NCI-H524 treated with DMSO at 0.1 percent for 48 hours (cell line): ENCODE measurements at places on chromosomes 11 and 22.

DNA sequence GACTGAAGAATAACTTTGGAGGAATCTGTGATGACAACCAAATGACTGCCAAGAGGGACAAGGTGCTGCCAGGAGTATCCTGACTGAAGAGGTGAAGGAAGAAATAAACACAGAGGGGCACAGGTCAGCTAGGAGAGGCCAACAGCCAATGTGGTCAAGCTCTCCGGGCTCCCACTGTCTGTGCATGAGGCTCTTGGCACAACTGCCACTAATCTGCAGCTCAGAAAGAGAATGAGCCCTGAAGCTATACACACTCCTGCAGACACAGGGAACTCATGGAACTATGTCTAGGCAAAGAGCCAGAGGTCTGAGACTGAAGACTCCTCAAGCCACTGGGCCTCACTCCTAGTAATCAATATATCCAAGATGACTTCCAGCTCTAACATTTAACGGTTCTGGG is 7.0 kb downstream of the THRSP start:
- DNase-seq, result no peak

DNA sequence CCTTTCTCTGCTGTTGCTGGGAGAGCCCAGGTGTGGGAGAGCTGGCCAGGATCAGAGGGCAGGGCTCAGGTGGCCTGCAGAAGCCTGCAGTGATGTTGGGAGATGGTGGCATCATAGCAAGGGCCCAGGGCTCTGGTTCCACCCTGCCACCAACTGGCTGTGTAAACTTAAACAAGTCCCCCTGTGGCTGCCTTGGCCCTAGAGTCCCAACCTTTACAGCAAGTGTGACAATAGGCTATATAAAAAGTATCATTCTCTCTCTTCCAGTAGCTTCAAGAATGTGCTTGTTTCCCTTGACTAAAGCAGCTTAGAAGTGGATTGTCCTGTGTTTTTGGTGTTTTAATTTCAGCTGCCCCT is 201.8 kb upstream of the E2F8 start:
- DNase-seq, result no peak

GRCh38 chr11:85752890-85753581 is 57.9 kb downstream of the SYTL2 start:
- no peak for DNase-seq

- DNase-seq, result no peak
Observed at GRCh38 chr11:133827556-133827955, 17.8 kb downstream of the SPATA19 start.

GRCh38 chr22:18063306-18063705 is 14.5 kb upstream of the PEX26 start:
- DNase-seq, result no peak

DNA sequence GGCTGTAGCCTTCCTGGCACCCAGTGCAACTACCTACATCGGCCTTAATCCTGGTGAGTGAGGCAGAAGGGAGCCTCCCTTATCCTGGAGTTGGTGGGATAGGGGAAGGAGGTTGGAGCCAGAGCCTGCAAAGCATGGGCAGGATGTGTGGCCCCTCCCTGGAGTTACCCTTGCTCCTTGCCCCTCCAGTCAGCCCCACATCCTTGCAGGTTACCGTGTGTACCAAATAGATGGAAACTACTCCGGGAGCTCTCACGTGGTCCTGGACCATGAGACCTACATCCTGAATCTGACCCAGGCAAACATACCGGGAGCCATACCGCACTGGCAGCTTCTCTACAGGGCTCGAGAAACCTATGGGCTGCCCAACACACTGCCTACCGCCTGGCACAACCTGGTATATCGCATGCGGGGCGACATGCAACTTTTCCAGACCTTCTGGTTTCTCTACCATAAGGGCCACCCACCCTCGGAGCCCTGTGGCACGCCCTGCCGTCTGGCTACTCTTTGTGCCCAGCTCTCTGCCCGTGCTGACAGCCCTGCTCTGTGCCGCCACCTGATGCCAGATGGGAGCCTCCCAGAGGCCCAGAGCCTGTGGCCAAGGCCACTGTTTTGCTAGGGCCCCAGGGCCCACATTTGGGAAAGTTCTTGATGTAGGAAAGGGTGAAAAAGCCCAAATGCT is 3.9 kb downstream of the SMPD1 start:
- no peak for DNase-seq

DNA sequence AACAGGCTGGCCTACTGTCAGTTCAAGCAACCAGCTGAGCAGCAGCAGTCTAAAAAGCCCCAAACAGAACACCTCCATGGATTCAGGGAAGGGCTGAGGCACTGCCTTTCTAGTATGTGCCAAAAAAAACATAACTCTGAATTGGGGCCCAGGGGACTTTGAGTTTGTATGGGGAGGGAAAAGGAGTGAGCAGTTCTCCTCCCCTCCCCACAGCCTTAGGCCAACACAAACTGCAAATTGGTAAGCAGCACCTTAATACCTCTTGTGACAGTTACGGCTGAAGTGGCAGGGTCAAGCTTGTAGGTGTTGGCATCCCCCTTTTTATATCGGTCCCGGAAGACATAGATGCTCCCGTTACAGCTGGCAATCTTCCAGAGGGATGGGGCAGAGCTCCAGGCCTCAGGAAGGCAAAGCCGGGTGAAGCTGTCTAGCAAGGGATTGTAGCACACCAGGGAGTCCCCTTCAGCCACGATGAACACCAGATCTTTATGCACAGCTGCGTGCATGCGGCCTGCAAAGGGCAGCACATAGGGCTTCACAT is 6.0 kb downstream of the KBTBD4 start:
- no peak for DNase-seq

DNA sequence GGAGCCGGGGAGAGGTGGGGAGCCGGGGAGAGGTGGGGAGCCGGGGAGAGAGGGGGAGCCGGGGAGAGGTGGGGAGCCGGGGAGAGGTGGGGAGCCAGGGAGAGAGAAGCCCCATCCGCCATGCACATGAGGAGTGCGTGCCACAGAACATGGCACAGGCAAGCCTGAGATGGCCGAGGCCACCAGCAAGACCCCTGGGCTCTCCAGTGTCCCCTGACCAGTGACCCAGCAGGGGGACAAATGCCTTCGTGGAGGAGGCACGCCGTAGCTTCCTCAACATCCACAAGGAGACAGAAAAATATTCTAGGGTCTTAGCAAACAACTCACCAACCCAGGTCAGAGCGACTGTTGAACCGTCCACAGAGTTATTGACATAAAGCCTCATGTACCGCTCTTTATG is 618.8 kb downstream of the TBC1D22A start:
- no peak for DNase-seq

DNA sequence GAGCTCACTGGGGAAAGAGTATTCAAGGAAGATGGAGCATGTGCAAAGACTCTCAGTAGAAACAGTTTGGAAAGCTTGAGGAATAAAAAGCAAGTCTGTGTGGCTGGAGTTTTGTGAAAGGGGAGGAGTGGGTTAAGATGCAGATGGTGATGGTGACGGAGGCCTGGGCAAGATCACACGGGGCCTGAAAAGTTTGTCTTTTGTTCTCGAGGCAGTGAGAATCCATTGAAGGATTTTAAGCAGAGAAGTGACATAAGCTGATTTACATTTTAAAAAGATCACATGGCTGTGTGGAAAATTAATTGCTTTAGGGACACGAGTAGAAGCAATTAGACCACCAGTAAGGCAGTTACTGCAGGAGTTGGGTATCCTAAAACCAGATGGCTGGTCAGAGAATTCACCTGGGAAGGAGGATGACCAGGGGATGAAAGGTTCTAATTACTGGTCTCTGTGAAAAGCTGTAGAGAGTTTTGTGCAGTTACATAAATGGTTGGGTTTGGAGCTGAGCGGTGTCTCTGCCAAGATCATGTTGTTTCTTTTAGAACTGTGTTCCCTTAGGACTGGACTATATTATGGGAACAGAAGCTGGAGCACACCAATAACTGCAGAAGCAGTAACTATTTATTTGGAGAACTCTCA is 7.1 kb downstream of the RRP8 start:
- no peak for DNase-seq

- no peak for DNase-seq
Observed at GRCh38 chr22:30861688-30862552, 106.7 kb downstream of the MORC2 start.

- DNase-seq, result no peak
Observed at GRCh38 chr11:1541474-1542204, 30.4 kb downstream of the DUSP8 start.

- no peak for DNase-seq
Observed at GRCh38 chr11:4541071-4541470, 3.9 kb upstream of the OR52M1 start.
